ENCODE measurements at places on chromosomes 2 and 18.

- no peaks in the 10 kb centered on the region for H3K4me1 ChIP-seq
- no peaks in the 10 kb centered on the region for H3K27me3 ChIP-seq
- no peaks in the 10 kb centered on the region for H3K36me3 ChIP-seq
- DNase-seq: no peak
Observed at GRCh38 chr18:56715121-56715520, 64.0 kb downstream of the WDR7 start.

DNA sequence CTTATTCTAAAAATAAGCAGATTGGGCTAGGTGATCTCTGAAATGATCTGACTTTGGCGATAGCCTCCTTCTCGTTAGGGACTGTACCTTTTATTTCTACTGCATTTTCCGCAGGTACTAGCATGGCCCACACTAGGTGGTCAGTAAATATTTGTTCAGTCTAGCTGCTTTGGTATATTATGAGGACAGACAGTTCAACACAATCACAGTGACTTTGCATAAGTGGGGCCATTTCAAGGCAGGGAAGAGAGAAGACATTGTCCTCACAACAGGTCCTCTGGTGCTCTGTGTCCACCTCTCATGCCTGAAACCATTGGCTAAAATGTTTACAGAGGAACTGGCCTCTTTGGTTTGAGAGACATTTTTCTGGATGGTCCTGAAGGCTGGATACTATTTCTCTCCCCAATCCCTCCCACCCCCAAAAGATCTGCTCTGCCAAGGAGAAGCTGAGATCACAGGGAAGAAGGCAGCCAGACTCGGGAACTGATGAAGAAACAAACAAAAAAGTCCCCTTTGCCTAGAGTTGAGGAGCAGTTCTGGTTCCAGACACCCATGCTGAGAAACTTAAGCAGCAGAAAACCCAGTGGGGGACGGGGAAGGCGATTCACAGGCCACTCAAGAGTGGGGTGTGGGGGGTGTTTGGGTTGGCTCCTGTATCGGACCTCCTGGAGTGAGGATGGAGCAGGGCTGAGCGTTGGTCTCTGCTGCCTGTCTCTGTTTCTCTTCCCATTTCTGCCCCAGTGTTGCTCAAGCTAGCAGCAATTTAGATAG lies 2.9 kb upstream of the TNP1 start:
- no peaks in the 10 kb centered on the region for H3K36me3 ChIP-seq
- H3K27me3 ChIP-seq: no peaks in the 10 kb centered on the region
- no peak overlapping the region for H3K4me3 ChIP-seq
- no peak for DNase-seq

- peak; percentile 54 for DNase-seq
- H3K4me3 ChIP-seq: no peak overlapping the region
- peaks cover 2% of the 10 kb centered on the region for H3K27me3 ChIP-seq
- H3K27ac ChIP-seq: no peak overlapping the region
- peaks cover 2% of the 10 kb centered on the region for H3K4me1 ChIP-seq
Observed at GRCh38 chr2:16671760-16672159, 6.1 kb upstream of the CYRIA start.

GRCh38 chr2:101431486-101431885 lies 43.4 kb downstream of the RFX8 start:
- H3K4me1 ChIP-seq: peaks cover 4% of the 10 kb centered on the region
- no peak for DNase-seq
- H3K27ac ChIP-seq: no peak overlapping the region
- H3K36me3 ChIP-seq: no peaks in the 10 kb centered on the region
- H3K27me3 ChIP-seq: no peaks in the 10 kb centered on the region

GRCh38 chr2:16860627-16861026 lies 195.0 kb upstream of the CYRIA start:
- H3K27ac ChIP-seq: no peak overlapping the region
- no peaks in the 10 kb centered on the region for H3K36me3 ChIP-seq
- no peak for DNase-seq
- no peaks in the 10 kb centered on the region for H3K4me1 ChIP-seq
- H3K4me3 ChIP-seq: no peak overlapping the region

DNA sequence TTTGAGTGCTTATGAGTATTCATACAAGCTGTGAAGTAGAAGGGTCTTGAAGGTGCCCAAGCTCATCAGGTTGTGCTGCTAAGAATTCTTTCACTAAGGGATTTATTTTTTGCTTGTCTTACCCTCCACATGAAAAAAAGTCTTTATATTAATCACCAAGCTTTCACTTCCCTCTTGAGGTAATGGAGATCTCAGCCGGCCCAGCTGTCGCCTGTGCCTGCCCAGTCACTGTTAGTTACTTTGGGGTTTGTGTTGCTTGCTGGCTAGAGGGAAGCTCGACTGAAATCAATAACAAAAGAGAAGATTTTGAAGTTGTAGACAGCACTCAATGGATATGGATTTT lies 21.9 kb downstream of the MC2R start:
- H3K4me3 ChIP-seq: no peak overlapping the region
- H3K27me3 ChIP-seq: no peaks in the 10 kb centered on the region
- H3K36me3 ChIP-seq: no peaks in the 10 kb centered on the region
- no peak for DNase-seq
- H3K4me1 ChIP-seq: no peaks in the 10 kb centered on the region

DNA sequence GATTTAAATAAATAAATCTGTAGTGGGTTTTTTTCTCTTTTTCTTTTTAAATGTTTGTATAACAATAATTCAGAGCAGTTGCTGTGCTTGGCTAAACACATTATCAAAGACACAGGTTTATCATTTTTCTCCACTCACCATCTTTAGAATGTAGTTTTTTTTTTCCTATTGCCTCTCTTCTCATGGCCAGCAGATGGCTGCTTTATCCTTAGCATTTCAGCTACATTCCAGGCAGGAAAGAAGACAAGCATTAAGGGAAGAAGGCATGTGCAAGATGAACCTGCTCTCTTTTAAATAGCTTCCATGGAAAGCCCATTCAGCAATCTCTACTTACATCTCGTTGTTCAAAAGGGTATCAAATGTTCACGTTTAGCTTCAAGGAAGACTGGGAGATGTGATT lies 42.6 kb downstream of the ARHGAP15 start:
- H3K27ac ChIP-seq: no peak overlapping the region
- no peaks in the 10 kb centered on the region for H3K36me3 ChIP-seq
- H3K4me1 ChIP-seq: no peaks in the 10 kb centered on the region
- no peaks in the 10 kb centered on the region for H3K27me3 ChIP-seq
- no peak for DNase-seq
- no peak overlapping the region for H3K4me3 ChIP-seq
